ENCODE measurements at places on chromosomes 1 and 21. TPM values are rescaled to one million over a fixed set of nuclear protein-coding genes. Genes with fewer than 3 reads are reported as not detected.

The GBP2 gene
- 53.6 TPM for total RNA-seq

The LDLRAD1 gene
- total RNA-seq = not detected

The PLA2G2F gene
- not detected for total RNA-seq

The ZNF124 gene
- 20.1 TPM for total RNA-seq

The RSRP1 gene
- total RNA-seq = 128 TPM

The CRNN gene
- total RNA-seq = not detected

The LRRIQ3 gene
- total RNA-seq = 0.26 TPM

The HEYL gene
- 0.53 TPM for total RNA-seq

The ZNF362 gene
- 4.9 TPM for total RNA-seq

The FCRL1 gene
- total RNA-seq = not detected

The DYNLT5 gene
- 0.40 TPM for total RNA-seq

The AMY1B gene
- not detected for total RNA-seq

The NPPA gene
- total RNA-seq = not detected

The CDC20 gene
- total RNA-seq = 27.0 TPM

The CLDN14 gene
- 0.13 TPM for total RNA-seq

The HRNR gene
- not detected for total RNA-seq

The PROK1 gene
- total RNA-seq = not detected

The SEC22B gene
- 58.4 TPM for total RNA-seq

The PPT1 gene
- 41.5 TPM for total RNA-seq

The PLA2G2A gene
- total RNA-seq = not detected

The FOXD3 gene
- total RNA-seq = not detected

The NUDT4B gene
- total RNA-seq = 26.1 TPM

The RSPO1 gene
- not detected for total RNA-seq

The GIPC2 gene
- 0.92 TPM for total RNA-seq

The RAP1A gene
- 25.9 TPM for total RNA-seq

The E2F2 gene
- 0.93 TPM for total RNA-seq

The DIO1 gene
- total RNA-seq = not detected

The IVL gene
- not detected for total RNA-seq

The MYCL gene
- 0.12 TPM for total RNA-seq

The APP gene
- 568 TPM for total RNA-seq

The SPATA1 gene
- 0.92 TPM for total RNA-seq

The CYP4Z1 gene
- total RNA-seq = 0.13 TPM

The OLIG2 gene
- total RNA-seq = not detected
